GM06990 (cell line): ENCODE measurements at places on chromosomes 3 and 15.

DNA sequence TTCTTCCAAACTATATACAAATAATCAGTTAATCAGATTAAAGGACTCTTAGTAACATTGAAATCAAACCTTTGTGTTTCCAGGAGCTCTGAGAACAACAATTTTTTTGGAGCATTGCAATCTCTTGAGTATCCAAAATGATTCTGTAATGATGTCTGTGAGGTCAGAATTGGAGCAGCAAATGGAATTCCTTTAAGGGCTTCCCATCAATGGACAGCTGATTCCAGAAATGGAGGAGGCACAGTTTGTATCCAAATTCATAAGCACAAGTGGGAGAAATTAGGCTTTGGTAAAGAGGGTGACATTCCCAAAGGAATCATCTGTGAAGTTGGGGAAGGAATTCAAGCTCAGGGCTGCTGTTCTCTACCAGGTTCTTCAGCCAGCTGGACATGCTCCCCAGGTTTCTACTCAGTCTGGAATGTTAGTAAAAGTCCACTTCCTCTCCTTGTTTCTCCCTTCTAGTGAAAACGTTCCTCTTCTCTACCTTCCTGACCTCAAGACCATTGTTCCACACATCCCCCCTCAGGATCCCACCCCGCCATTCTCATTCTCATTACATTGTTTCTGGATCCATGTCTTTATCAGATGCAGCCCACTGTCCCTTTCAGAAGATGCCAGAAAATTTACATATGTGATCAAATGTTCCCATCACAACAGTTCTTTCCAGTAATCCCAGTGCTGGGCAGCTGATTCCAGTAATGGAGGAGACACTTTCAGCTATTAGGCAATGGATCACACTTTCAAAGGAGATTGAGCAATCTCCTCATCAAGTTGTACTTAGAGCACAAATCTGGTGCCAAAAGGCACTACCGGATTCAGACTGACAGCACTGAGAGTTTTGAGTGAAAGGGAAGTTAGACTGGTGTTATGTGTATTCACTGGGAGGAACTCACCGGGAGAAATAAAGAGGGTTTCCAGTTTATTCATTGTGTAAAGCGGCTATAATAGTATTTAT is 391.3 kb upstream of the TPRG1 start:
- DNase-seq: no peak

DNA sequence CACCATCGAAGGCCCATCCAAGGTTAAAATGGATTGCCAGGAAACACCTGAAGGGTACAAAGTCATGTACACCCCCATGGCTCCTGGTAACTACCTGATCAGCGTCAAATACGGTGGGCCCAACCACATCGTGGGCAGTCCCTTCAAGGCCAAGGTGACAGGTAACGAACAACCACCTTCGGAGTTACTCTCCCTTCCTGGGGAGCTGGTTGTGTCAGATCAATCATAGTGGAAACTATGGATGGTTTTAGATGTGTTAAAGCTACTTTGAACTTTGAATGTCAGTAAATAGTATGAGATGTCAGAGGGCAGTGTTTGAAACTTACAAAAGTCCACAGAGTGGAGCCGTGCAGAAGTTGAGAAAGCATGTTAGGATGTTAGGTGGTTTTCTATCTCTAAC is 42.3 kb downstream of the DNASE1L3 start:
- DNase-seq: no peak

DNA sequence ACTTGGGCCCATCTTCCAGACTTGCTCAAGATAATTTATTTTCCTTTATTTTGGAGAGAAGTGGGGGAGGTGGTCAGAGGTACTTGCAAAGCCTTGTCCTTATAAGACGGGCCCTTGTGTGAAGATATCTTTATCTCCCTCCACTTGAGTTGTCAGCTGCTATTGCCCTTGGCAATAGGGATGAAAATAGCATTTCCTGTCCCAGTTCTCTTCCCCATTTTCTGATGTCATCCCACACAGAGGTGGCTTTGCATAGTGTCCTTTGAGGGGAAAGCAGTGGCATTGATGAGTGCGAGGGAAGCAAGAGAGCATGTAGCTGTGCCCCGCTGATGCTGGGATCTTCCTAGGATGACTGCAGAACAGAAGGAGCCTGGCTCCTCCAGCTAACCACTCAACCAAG is 41.9 kb upstream of the TUBGCP5 start:
- DNase-seq: no peak

GRCh38 chr15:96230526-96231181 is 99.8 kb upstream of the NR2F2 start:
- DNase-seq: no peak

- no peak for DNase-seq
Measured at GRCh38 chr3:124584552-124585391, 145.5 kb upstream of the UMPS start.

DNA sequence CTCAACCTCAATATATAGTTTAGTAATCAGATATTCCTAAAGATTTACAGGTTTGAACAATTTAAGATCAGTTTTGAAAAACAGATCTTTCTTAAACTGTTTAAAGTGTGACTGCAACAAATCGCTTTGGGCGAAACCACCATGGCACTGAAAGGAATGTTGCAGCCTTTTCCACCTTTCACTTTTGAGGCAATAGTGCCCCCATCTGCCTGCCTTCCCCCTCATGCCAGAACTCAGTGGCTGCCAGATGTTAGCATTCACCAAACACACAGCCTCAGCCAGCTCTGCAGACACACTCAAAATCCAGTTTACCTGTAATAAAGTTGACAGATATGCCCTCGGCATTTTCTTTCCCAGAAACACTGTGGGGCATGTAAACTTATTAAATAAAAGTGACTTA is 3.3 kb downstream of the LYSMD4 start:
- no peak for DNase-seq

DNA sequence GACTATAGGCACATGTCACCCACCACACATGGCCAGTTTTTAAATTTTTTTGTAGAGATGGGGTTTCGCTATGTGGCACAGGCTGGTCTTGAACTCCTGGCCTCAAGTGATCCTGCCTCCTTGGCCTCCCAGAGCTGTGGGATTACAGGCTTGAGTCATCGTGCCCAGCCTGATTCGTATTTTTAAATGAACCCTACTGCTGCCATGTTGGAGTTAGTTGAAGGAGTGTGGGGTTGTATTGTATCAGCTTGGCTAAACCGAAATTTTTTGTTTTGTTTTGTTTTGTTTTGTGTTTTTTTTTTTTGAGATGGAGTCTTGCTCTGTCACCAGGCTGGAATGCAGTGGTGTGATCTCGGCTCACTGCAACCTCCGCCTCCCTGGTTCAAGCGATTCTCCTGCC is 11.8 kb upstream of the ZNF770 start:
- no peak for DNase-seq

DNA sequence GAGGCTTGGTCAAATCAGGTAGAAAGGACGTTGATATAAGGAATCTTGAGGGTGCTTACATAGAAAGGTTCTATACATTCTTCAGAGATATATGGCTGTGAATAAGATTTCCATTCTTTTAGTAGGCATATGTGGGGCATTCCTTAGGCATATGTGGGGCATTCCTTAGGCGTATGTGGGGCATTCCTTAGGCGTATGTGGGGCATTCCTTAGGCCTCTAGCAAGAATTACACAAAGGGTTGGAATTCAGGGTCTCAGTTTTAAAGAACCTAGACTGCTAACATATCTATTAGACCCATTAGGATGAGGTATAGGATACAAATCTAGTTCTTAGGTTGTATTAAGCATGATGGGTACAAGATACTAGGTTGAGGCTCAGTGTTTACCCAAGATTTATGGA is 607.8 kb downstream of the SI start:
- DNase-seq: no peak

DNA sequence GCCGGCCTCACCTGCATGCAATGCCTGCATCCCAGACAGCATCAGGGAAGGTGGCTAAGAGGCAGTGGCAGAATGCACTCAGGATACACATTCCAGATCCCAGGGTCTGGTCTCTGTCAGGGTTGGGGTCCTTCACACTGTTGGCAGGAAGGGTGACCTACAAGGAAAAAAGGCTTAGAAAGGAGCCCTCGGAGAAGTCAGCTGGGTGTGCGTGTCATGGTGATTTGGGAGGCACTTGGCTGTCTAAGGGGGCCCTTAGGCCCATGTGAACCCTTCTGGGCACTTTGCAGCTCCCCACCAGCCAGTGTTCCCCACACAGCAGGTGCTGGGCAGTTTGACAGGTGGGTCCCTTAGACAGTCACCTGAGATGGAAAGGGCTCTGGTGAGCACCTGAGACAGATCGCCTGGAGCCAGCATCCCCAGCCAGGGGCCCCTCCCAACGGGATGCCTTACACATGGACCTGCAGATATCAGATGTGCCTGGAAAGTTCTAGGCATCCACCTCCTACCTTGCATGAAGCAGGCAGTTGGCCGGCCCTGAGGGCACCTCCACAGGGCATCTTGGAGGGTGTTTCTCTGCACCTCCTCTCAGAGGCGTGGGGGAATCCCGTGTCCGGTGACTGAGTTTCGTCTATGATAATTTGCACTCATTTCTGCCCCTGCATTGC is 131.6 kb downstream of the LRRK1 start:
- no peak for DNase-seq

GRCh38 chr3:115704661-115705338 is 81.5 kb downstream of the GAP43 start:
- DNase-seq: peak; percentile 7

DNA sequence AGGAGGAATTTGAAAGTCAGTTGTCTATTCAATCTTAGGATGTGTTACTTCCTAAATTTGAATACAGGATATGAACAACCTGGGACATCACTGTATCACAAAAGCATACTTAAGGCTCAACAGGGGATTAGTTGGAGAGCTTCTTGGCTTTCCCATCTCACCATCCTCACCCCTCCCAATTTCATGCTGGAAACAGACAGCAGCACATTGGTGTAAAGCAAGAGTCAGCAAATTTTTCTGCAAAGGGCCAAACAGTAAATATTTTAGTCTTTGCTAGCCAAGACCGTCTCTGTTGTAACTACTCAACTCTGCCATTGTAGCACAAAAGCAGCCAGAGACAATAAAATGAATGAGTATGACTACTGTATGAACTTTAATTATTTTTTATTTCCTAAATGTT is 94.9 kb downstream of the ERC2 start:
- no peak for DNase-seq

DNA sequence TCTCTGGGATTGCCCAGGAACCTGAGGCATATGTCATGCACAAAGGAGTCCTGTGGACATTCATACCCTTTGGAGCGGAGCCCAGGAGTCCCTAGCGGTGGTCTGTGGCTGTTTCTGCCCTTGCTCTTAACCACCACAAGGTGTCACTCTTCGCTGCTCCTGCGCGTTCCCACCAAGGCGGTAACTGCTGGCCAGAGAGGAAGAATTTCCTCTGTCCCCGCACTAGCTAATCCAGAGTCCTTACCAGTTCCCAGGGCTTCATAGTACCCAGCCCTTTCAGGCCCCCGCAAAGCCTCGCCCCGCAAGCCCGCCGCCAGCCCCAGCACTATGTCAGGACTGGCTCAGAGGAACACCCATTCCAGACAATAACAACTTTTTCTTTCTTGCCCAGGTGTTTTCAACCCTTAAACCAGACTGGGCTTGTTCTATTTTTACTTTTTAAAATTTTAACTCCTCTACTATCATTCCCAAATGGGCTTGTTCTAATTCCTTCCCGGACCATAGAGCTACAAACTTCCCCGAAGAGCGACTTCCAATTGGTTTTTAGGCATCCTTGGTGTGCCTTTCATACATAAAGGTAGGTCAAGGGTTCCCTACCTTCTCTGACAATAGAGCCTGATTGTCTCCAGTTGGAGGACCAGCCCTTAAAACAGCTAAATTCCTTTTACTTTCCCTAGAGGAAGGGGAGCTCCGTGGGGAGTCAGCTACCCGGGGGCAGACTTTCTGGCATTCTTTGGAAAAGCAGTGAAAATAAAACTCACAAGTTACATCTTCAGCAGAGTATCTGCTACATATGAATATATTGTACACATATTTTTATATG is 31.8 kb upstream of the ZNF774 start:
- DNase-seq: peak; percentile 51

DNA sequence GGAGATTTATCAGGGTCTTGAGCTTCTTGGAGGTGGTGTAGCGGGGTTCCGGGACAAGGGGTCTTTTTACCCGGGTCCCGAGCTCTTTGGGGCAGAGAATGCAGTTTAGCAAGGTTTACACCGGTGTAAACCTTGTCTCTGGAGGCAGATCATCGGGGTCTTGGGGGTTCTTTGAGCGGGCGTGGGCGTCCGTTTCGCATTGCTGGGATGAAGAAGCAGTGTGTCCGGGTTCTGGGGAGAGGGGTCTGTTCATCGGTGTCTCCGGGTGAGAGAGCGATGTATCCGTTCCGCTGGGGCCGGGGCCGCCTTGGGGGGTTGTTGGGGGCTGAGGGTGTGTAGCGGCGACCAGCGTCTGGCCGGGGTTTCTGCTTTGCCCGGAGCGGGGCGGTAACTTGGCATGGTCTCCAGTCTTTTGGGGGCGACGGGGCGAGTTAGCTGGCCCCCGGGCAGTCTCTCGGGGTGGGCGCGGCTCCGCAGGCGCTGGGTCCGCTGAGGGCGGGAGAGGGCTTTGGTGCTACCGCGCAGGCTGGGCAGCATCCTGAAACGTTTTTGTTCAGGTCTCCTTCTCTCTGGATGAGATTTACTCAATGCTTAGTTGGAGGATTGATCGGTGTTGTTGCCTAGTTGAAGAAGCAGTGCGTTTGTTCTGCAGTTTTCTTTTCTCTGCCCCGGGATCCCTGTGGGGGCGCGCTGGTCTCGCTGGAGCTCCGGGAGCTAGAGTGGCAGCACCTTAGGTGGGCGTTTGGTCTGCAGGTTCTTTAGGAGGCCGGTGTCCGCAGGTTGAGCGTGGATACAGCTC is 843 bp downstream of the GLCE start:
- DNase-seq: peak; percentile 15

GRCh38 chr3:131735544-131735943 is 232.8 kb upstream of the MRPL3 start:
- no peak for DNase-seq

- no peak for DNase-seq
Measured at GRCh38 chr3:138862924-138863775, 28.4 kb upstream of the PIK3CB start.

DNA sequence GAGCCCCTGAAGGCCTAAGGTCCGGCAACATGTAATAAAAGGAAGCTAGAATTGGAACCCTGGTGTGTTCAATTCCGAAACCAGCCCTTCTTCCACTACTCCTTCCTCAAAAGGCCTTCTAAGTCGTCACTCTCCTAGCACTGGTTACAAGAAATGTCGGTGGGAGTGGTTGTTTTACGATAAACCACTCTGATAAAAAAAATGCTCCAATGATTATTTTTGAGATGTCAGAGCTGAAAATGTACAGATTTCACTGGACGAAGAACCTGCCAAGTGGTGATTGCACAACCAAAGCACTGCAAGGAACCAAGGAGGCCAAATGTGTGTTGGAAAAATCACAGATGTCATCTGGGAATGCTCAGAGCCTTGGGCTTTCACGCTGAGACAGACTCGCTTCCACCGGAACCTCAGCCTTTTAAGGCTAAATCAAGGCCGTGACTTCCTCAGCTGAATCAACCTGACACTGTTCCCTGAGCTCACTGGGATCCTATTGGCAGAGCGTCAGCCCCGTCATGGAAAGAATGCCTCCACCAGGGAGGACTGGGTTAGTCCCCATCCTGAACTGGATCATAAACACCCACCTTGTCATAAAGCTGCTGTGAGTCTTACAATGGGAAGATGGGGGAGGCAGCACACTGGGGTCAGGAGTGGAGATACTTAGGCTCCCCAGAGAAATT is 108.1 kb upstream of the THBS1 start:
- no peak for DNase-seq

GRCh38 chr15:38577424-38577987 is 12.9 kb upstream of the RASGRP1 start:
- DNase-seq: no peak
